Activated CD8-positive, alpha-beta memory T cell treated with anti-CD3 and anti-CD28 coated beads, Interleukin-2, amount 10 ng/mL, durations not matched to agents 7 days and 5 days (primary cell): ENCODE measurements at places on chromosomes 12 and 14. TPM values are rescaled to one million over a fixed set of nuclear protein-coding genes. Genes with fewer than 3 reads are reported as not detected.

Gene RTL1
- total RNA-seq, result not detected

Gene HVCN1
- total RNA-seq, result 19.9 TPM

Gene GLIPR1L2
- total RNA-seq, result not detected

Gene NANOG
- not detected for total RNA-seq

Gene ABCC9
- total RNA-seq, result not detected

DNA sequence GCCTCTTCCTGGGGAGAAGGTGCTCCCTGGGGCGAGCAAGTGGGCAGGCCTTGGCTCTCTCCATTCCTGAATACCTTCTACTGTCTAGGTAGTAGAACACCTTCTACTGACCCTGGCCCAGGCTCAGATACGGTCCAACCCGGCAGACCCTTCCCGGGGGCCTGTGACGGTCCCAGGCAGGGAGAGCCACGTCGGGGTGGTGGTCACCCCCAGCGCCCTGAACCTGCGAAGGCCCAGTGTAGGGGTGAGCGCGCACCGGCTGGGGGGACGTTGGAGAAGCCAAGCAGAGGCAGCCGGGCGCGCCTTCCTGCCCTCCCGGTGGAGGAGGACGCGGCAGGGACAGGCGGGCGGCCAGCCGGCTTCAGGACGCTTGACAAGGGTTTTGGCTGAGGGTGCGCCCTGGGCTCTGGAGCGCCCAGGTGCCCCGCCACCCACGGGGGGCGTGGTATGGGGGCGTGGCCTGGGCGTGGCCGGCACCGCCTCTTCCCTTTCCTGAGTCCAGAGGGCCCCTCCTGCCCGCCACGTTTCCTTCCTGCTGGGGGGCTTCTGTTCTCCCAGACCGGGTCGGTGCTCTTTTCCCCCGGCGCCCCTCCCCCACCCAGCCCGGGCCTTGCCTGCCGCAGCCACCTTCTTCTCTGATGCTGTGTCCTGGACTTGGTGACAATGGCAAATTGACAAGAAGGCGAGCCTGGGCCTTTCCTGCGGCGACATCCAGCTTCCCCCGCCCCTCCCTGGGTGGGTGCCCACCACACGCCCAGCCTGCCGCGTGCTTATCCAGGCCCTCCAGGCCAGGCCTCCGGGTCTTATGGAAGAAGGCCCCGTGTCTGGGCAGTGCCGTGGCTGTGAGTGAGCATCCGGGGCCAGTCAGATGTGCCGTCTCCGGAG lies 24.5 kb upstream of the PPP1R13B start:
- H3K4me1 ChIP-seq, result peaks cover 16% of the 10 kb centered on the region
- peak; percentile 83 for DNase-seq
- H3K4me3 ChIP-seq, result peak overlapping the region; percentile 85
- H3K27me3 ChIP-seq, result no peaks in the 10 kb centered on the region

DNA sequence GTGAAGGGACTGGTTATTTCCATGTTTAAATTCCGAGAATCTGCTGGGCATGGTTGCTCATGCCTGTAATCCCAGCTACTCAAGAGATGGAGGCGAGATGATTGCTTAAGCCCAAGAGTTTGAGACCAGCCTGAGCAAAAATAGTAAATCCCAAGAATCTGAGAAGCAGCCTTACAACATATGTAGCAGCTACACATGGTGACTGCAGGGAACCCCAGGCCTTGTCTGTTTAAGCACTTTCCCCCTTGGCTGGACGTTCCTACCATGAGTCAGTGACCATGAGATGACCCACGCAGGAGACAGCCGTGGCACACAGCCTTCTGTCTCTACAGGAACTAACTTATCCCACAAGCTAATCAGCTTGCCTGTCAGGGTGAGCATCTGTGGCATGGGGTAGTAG lies 5.5 kb upstream of the SLC24A4 start:
- peaks cover 8% of the 10 kb centered on the region for H3K4me1 ChIP-seq
- DNase-seq, result no peak
- no peak overlapping the region for H3K27ac ChIP-seq
- H3K36me3 ChIP-seq, result no peaks in the 10 kb centered on the region
- peaks cover 48% of the 10 kb centered on the region for H3K27me3 ChIP-seq

DNA sequence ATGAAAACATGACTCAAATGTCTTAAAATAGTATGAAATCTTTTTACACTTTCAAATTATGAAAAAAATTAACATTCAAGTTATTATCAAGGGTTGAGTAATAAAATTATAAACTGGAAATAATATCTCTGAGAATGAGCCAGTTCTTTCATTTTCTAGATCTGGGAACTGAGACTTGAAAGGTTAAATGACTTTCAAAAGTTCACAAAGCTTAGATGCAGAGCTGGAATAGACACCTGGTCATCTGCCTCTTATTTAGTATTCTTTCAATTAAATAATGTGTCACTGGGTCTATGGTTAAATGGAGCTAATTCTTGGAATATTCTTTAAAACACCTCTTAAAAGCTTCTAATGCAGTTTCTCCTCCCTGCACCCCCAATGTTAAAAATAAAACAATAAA lies 86.6 kb downstream of the CDK17 start:
- DNase-seq, result no peak
- no peaks in the 10 kb centered on the region for H3K27me3 ChIP-seq
- H3K27ac ChIP-seq, result no peak overlapping the region
- H3K36me3 ChIP-seq, result peaks cover 15% of the 10 kb centered on the region
- H3K4me1 ChIP-seq, result peaks cover 17% of the 10 kb centered on the region

- H3K36me3 ChIP-seq, result no peaks in the 10 kb centered on the region
- no peak for DNase-seq
- no peak overlapping the region for H3K27ac ChIP-seq
- H3K27me3 ChIP-seq, result no peaks in the 10 kb centered on the region
- no peaks in the 10 kb centered on the region for H3K4me1 ChIP-seq
- no peak overlapping the region for H3K4me3 ChIP-seq
These were observed 182.2 kb downstream of the NOVA1 start for GRCh38 chr14:26415618-26416123.
